ENCODE measurements at places on chromosomes 2 and 18. TPM values are rescaled to one million over a fixed set of nuclear protein-coding genes. Genes with fewer than 3 reads are reported as not detected.

- DNase-seq, result no peak
Observed at GRCh38 chr18:48777744-48778116, 173.0 kb downstream of the SMAD7 start.

DNA sequence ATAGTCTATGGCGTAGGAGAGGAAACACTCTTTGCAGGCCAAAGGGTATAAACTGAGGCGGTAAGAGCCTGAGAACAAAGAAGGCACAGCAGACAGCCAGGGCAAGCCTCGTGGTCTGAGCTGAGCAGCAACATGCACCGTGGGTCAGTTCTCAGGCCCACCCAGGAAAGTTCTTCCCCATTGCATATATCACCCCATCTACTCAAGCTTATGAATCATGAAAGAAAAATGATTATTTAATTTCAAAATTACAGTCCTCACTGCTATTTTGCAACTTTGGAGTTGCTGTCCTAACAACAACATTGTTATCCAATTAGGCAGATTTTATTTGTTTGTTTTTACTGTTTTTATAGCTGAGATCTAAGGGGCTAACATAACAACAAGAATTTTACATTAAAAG lies 54.7 kb upstream of the RIOK3 start:
- DNase-seq, result no peak

Gene GALNT14
- not detected for total RNA-seq

DNA sequence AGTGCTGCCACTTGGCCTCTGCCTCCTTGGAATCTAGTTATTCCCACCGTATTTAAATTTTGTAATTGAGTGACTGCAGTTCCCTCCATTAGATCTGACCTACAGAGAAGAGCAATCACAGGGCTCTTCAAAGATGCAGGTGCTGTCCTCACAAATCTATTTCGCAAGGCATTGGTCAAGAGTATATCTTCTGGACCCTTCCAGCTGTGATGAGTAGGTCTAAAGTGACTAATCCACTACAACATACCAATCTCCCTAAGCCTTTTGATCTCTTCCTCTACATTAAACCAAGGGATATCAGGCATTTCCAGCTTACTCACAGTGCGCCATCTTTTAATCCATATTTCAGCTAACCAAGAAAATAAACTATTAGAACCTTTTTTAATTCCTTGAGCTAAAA lies 65.1 kb upstream of the COL3A1 start:
- no peak for DNase-seq

Gene IL1F10
- total RNA-seq, result not detected

DNA sequence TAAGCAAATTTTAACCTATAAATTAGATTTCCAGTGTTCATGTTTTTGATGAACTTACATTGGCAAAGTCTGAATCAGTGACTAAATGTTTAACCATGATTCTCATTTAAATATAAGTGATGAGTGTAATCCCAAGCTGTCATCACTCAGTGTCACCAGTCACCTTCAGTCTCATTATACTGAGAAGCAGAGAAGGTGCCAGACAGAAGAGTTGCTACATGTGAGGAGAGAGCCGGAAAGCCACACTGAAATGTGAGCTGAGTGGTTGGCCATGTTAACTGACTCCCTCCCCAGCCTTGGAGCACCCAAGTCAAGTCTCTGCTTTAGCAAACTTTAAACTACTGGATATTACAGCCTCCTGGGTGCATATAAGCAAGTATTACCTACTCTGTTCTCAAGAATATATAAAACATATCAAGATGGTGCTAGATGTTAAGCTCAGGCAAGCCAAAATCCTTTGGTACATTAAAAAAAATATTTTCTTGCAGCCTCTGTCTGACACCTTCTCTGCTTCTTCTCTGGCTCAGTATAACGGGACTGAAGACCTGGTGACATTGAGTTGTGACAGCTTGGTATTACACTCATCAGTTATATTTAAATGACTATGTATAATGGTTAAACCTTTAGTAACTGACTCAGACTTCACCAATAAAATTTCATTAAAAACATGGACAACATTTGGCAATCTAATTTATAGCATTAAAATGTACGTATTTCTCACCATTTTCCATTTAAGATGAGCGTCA lies 75.8 kb upstream of the MAP3K20 start:
- no peak for DNase-seq

DNA sequence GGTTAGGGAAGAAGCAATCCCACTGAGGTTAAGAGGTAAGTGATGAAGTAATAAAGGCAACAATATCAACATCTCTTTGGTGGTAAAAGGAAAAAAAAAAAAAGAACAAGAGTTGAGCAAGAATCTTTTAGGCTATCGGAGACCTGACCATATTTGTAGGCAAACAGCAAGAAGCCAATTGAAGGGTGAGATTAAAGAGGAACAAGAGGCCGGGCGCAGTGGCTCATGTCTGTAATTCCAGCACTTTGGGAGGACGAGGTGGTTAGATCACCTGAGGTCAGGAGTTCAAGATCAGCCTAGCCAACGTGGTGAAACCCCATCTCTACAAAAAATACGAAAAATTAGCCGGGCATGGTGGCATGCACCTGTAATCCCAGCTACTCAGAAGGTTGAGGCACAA lies 11.3 kb downstream of the VPS54 start:
- no peak for DNase-seq

Gene SP140
- 0.36 TPM for total RNA-seq

Data from osteoblast (primary cell).